ENCODE measurements at places on chromosomes 7 and 10.

DNA sequence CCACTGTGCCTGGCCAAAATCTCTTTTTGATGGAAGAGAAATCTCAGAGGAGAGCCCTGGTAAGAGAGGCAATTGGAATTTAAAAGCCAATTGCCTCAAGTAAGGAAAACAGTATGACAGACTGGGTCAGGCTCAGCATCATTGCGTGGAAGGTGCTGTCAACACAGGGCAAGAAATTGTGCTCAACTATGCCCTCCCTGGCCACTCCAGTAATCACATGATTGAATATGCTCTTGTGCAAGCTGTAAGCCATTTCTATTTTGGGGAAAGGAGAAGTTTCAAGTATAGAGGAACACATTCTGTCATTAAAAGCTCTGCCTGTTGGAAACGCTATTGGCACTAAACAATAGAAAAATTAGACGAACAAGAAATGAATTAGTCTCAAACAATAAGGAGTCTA is 1127.7 kb downstream of the REEP3 start:
- DNase-seq = peak; percentile 24

DNA sequence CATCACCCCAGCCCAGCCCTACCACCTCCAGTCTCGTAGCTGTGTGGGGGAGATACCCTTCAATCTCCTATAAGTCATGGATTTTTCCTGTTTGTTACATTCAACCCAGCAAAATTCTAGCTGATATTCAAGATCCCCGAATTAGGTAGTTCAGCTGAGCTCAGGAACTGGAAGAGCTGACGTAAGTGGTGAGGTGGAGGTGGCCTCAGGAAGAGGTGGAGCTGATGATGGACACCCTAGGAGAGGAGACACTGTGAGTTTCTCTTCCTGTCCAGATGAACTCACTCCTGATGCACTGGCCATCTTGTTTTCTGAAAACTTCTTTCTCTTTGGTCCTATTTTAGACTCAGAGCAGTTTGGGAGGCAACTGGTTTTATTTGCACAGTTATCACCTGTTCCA is 90.5 kb upstream of the PITRM1 start:
- DNase-seq = no peak

- no peak for DNase-seq
Observed at GRCh38 chr10:95397747-95398146, 106.9 kb upstream of the PDLIM1 start.

GRCh38 chr7:1704811-1705738 is 35.0 kb downstream of the ELFN1 start:
- no peak for DNase-seq

DNA sequence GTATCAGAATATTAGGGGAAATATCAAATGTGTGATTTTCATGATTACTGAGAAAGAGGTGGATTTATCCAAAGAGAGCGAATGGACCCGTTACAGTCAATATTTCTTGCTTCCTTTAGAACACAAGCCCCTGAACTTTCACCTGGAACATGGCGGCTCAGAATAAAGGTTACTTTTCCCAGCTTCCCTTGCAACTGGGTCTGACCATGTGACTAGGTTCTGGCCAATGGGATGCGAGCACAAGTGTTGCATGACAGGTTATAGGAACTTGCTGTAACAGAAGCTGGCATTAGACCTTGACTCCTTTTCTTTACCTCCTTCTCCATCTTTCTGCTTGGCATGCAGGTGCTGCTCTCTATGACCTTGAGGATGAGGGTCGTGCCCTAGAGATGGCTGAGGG is 556.1 kb downstream of the TYW1 start:
- no peak for DNase-seq

- DNase-seq = peak; percentile 57
Observed at GRCh38 chr10:124741922-124742412, 2.2 kb downstream of the FAM53B start.

- no peak for DNase-seq
Observed at GRCh38 chr10:16947069-16947468, 129.8 kb upstream of the RSU1 start.
